Liver (tissue), 10 donors: ENCODE measurements at places on chromosomes 12 and 14.

- H3K27me3 ChIP-seq, result no peaks in the 10 kb centered on the region
- no peaks in the 10 kb centered on the region for H3K36me3 ChIP-seq
- no peak overlapping the region for H3K4me3 ChIP-seq
- H3K27ac ChIP-seq, result no peak overlapping the region
Measured at GRCh38 chr12:67716817-67717216, 68.3 kb downstream of the DYRK2 start.

DNA sequence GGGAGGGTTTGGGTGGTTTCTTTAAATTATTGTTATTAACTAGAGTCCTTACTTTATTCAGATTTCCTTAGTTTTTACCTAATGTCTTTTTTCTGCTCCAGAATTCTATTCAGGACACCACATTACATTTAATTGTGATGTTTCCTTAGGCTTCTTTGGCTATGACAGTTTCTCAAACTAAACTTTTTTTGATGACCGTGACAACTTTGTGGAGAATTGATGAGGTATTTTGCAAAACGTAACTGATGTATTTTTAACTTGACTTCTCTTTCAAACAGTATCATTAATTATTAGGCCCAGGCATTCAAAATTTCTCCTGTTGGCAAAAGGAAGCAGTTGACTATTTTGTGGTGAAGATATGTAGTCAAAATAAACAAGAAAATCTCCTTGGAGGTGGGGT, 10.5 kb downstream of the RNASE6 start:
- H3K27me3 ChIP-seq, result no peaks in the 10 kb centered on the region
- no peak for DNase-seq
- no peaks in the 10 kb centered on the region for H3K4me1 ChIP-seq
- H3K36me3 ChIP-seq, result no peaks in the 10 kb centered on the region
- H3K27ac ChIP-seq, result no peak overlapping the region

GRCh38 chr14:20827326-20827725, 24.7 kb upstream of the RNASE1 start:
- no peaks in the 10 kb centered on the region for H3K36me3 ChIP-seq
- DNase-seq, result no peak
- no peaks in the 10 kb centered on the region for H3K27me3 ChIP-seq

- peak overlapping the region; percentile 99 for H3K27ac ChIP-seq
- H3K4me3 ChIP-seq, result peak overlapping the region; percentile 64
- DNase-seq, result peak; percentile 82
- H3K27me3 ChIP-seq, result no peaks in the 10 kb centered on the region
- peaks cover 6% of the 10 kb centered on the region for H3K4me1 ChIP-seq
Measured at GRCh38 chr14:68795597-68796417, 2.9 kb upstream of the ZFP36L1 start.

DNA sequence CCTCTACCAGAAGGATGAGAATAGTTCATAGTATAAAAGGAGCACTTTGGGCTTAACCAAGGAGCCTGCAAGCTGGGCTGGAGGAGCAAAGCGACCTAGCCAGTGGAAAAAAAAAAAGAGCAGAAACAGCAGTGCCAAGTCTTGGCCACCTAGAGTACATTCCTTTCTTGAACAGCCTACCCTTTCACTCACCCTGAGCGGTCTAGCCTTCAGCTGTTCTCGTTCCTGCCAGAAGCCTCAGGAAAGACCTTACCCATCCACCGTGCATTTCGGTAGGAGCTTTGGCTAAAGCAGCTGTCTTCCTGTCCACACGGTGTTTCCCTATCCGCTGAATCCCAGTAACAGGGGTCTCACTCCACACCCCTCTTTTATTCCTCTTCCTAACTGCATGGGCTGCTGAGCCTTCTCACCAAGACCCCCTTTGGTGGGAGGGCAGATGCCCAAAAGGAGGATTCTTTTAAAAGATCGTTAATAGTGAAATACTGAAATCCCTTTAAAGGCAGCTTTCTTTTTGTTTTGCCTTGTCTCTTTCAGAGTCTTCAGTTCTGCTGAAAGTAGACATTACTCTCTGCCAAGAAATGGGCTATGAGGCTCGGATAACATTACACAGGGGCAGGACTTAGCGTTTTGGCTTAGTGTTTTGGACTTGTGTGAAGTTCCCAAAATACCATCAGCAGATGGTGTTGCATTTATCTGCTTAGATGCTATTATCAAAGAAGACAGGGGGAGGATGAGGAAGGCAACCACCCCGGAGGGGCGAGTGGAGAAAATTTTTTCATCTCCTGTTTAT, 88.5 kb upstream of the METAP2 start:
- H3K4me3 ChIP-seq, result no peak overlapping the region
- no peaks in the 10 kb centered on the region for H3K4me1 ChIP-seq
- DNase-seq, result no peak

GRCh38 chr12:112370199-112370598, 12.0 kb downstream of the HECTD4 start:
- DNase-seq, result no peak
- H3K36me3 ChIP-seq, result no peaks in the 10 kb centered on the region
- H3K4me1 ChIP-seq, result no peaks in the 10 kb centered on the region
- no peaks in the 10 kb centered on the region for H3K27me3 ChIP-seq

DNA sequence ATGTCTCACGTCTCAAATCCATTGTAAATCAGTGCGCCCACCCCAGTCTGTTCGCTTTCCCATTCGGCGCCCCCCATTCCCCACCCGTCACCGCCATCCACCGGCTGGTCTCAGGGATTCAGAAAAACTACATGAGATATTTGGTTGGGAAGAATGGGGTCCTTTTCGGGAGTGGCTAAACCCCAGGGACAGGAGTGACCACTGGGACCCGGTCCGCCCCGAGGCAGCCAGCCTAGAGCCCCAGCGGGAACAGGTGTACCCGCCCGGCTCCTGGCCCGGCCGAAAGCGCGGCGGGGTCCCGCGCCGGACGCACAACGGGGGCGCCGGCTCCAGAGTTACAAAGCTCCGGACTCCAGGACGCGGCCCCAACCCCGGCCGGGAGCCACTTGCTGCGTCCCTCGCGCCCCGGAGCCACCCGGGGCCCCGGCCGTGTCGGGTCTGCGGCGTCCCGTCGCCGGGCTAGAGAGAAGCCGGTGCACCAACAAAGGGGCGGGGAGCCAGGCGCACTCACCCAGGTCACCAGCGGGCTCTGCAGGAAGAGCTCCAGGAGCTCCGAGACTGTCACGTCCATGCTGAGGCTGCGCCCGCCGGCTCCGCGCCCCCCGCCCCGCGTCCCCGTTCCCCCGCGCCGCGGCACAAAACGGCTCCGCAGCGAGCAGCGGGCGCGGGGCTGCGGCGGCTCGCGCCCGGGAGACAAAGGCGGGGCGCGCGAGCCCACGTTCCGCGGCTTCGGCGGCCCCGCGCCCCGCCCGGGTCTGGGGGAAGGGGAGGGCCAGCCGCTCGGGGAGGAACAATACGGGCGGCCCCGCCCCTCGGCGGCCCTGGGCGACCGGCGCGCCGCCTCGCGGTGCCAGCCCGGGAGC, at the start of gene CCDC88C:
CCDC88C (minus strand) TSS at position 701 of the 863 bp plus-strand sequence; CDS start at position 571, 130 bp downstream.
- H3K4me3 ChIP-seq, result peak within 1 kb of the TSS; percentile 45
- no peaks in the 10 kb centered on the region for H3K27me3 ChIP-seq
- H3K36me3 ChIP-seq, result no peaks in the 10 kb centered on the region
- H3K4me1 ChIP-seq, result peaks cover 7% of the 10 kb centered on the region

DNA sequence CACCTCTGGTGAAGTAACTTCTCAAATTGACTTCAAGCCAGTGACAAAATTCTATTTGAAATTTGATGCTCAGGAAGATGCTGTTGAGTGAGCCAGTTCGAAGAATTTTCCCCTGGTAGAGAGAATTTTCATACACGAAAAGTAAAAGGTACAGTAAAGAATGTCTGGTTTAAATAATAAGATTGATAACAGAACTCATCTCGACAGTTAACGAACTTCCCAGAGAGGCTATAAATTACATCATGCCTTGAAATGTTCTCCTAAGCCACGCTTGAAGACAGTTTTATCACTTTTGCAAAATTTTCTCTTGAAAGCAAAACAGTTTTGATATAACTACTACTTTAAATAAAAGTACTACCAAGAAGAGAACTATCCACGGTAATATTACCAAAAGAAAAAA, 14.4 kb upstream of the OR11G2 start:
- H3K27ac ChIP-seq, result no peak overlapping the region
- no peaks in the 10 kb centered on the region for H3K27me3 ChIP-seq
- no peak overlapping the region for H3K4me3 ChIP-seq
- DNase-seq, result no peak
- no peaks in the 10 kb centered on the region for H3K4me1 ChIP-seq

- no peak overlapping the region for H3K27ac ChIP-seq
- no peaks in the 10 kb centered on the region for H3K27me3 ChIP-seq
- DNase-seq, result peak; percentile 46
- H3K4me1 ChIP-seq, result no peaks in the 10 kb centered on the region
- no peaks in the 10 kb centered on the region for H3K36me3 ChIP-seq
Measured at GRCh38 chr12:101855364-101855884, 22.0 kb upstream of the DRAM1 start.

DNA sequence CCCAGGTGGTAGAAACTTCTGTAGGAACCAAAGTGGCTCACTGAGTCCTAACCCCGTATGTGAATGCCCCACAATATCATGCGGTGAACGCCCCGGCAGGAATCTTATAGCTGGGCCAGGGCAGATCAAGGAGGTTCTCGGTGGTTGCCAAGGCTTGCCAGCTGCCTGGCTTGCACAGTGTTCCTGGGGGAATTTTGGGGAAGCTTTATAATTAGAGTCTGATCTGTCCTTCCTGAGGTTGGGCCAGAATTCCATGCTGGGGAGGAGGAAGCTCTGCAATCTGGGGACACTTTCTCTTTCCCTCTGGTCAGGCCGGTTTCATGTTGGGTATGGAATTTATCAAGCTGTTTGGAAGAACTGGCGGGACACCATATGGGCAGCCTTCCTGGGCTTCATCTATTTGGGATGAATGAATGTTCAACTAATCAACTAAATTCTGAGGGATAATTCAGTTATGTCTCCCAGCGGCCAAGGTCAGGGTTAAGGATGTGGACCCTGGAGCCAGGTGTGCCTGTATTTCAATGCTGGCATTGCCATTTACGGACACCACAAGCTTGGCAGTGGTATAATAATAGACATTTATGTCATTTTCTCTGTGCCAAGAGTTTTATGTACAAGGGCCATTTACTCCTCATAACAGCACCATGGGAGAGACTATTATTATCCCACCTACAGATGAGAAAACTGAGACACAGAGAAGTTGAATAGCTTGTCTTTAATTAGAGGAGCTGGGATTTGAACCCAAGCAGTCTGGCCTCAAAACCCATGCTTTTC, 54.3 kb downstream of the SVOP start:
- H3K4me3 ChIP-seq, result no peak overlapping the region
- DNase-seq, result no peak
- H3K4me1 ChIP-seq, result no peaks in the 10 kb centered on the region
- no peaks in the 10 kb centered on the region for H3K36me3 ChIP-seq
- no peak overlapping the region for H3K27ac ChIP-seq

DNA sequence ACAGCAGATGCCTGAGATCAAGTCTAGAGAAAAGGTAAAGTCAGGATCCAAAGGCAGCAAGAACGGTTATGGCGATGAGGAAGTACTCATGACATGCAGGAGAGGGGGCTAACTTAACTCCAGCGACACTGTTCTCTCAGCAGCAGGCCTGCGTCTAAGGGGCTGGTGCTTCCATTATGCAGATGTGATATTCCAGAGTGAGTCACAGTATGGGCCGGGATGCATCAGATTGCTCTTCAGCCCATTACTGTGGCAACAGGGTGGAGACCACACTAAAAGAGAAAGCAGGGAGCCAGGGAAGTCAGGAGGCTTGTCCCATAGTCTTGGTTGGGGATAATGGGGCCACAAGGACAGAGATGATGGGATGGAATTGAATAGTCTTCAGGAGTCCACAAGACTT, 151.8 kb upstream of the NTF3 start:
- H3K27ac ChIP-seq, result no peak overlapping the region
- no peak overlapping the region for H3K4me3 ChIP-seq
- H3K27me3 ChIP-seq, result no peaks in the 10 kb centered on the region
- H3K4me1 ChIP-seq, result no peaks in the 10 kb centered on the region

DNA sequence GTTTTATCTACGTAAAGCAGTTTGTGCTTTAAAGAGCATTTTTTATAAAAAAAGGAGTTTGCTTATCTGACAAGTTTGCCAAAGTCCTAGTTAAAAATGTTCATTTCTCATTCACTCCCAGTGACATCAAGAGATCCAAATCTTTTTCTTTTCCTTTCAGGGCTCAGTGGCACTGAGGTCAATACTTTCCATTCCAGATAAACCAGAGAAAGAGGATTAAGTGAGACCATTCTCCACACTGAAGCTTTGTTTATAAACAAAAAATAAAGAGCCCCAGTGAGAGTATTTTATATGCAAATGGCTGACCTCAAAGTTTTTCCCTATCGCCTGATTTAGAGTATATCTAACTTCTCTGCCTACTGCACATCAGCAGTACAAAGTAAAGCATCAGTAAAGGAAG, 199.8 kb downstream of the ALG10B start:
- H3K4me1 ChIP-seq, result peaks cover 3% of the 10 kb centered on the region
- no peak for DNase-seq
- H3K36me3 ChIP-seq, result no peaks in the 10 kb centered on the region
- H3K27me3 ChIP-seq, result no peaks in the 10 kb centered on the region
- no peak overlapping the region for H3K4me3 ChIP-seq
- no peak overlapping the region for H3K27ac ChIP-seq

GRCh38 chr12:49776413-49776812, 35.1 kb downstream of the TMBIM6 start:
- no peak overlapping the region for H3K27ac ChIP-seq
- no peak overlapping the region for H3K4me3 ChIP-seq
- peak; percentile 46 for DNase-seq
- H3K36me3 ChIP-seq, result no peaks in the 10 kb centered on the region

DNA sequence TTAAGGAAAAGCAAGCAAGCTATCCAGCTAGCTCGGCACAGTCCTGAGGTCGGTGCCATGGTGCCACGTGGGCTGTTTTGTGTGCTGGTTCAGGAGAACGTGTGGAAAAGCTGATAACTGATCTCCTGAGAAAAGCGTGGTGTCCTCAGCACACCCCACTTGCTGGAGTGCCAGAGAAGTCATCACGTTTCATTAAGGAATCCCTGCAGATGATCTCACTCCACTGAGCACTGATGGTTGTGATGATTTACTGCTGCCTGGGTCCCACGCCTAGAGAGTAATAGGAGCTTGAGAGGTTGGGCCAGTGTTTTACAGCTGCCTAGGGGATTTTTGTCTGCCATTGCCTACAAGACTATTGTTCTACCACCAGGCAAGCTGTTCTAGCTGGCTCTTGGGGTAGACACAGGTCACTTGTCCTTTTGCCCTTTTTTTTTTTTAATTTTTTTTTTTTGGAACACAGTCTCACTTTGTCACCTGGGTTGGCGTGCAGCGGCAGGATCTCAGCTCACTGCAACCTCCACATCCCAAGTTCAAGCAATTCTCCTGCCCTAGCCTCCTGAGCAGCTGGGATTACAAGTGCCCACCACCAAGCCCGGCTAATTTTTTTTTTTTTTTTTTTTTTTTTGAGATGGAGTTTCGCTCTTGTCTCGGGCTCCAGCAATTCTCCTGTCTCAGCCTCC, 42.3 kb upstream of the EVL start:
- no peaks in the 10 kb centered on the region for H3K27me3 ChIP-seq
- H3K4me3 ChIP-seq, result no peak overlapping the region
- H3K27ac ChIP-seq, result no peak overlapping the region
- H3K4me1 ChIP-seq, result peaks cover 2% of the 10 kb centered on the region
- DNase-seq, result no peak
